Sigmoid colon (tissue), 7 donors: ENCODE measurements at places on chromosomes 1 and 21. TPM values are rescaled to one million over a fixed set of nuclear protein-coding genes. Genes with fewer than 3 reads are reported as not detected.

- no peak for DNase-seq
- no peak overlapping the region for H3K4me3 ChIP-seq
- no peaks in the 10 kb centered on the region for H3K36me3 ChIP-seq
- H3K27ac ChIP-seq: no peak overlapping the region
- H3K4me1 ChIP-seq: no peaks in the 10 kb centered on the region
Observed at GRCh38 chr1:30095051-30095450, 628.3 kb downstream of the MATN1 start.

GRCh38 chr1:204368996-204369726 is 9.4 kb upstream of the PLEKHA6 start:
- H3K4me3 ChIP-seq: no peak overlapping the region
- H3K27me3 ChIP-seq: no peaks in the 10 kb centered on the region
- no peak overlapping the region for H3K27ac ChIP-seq

Gene CRB1
- total RNA-seq: not detected

GRCh38 chr1:178727014-178727895 is 2.2 kb downstream of the RALGPS2 start:
- no peaks in the 10 kb centered on the region for H3K36me3 ChIP-seq
- no peaks in the 10 kb centered on the region for H3K27me3 ChIP-seq
- DNase-seq: no peak
- H3K4me3 ChIP-seq: peak overlapping the region; percentile 99

DNA sequence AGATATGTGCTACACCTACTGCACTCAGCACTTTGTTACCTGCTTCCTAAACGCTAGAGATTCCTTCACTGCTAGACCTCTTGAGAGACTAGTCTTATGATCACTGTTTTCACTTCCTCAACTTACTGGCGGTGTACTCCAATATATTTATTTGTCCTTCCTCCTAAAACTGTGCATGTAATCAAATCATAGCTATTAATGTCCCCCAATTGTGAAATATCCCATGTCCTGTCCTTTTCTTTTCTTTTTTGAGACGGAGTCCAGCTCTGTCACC is 3.4 kb downstream of the SOAT1 start:
- H3K27me3 ChIP-seq: no peaks in the 10 kb centered on the region
- no peaks in the 10 kb centered on the region for H3K36me3 ChIP-seq
- H3K4me1 ChIP-seq: no peaks in the 10 kb centered on the region
- H3K27ac ChIP-seq: no peak overlapping the region

DNA sequence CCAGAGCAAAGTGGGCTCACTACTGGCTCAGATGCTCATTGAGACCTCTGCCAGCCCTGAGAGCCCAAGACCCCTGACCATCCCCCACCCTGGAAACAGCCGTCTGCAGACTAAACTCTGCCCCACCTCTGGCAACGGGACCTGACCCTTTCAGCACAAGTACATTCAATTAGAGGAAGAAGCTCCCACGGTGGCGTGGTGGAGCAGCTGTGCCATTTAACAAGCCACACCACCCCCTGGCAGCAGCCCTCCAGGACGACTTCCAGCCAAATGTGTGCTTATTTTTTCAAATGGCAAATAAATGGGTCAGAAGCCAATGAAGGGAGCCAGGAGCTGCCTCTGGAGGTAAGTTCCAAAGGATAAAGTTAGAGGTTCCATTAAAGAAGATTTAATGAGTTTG is 226.7 kb downstream of the NPHP4 start:
- H3K36me3 ChIP-seq: no peaks in the 10 kb centered on the region
- no peak overlapping the region for H3K27ac ChIP-seq
- no peak overlapping the region for H3K4me3 ChIP-seq
- DNase-seq: no peak

DNA sequence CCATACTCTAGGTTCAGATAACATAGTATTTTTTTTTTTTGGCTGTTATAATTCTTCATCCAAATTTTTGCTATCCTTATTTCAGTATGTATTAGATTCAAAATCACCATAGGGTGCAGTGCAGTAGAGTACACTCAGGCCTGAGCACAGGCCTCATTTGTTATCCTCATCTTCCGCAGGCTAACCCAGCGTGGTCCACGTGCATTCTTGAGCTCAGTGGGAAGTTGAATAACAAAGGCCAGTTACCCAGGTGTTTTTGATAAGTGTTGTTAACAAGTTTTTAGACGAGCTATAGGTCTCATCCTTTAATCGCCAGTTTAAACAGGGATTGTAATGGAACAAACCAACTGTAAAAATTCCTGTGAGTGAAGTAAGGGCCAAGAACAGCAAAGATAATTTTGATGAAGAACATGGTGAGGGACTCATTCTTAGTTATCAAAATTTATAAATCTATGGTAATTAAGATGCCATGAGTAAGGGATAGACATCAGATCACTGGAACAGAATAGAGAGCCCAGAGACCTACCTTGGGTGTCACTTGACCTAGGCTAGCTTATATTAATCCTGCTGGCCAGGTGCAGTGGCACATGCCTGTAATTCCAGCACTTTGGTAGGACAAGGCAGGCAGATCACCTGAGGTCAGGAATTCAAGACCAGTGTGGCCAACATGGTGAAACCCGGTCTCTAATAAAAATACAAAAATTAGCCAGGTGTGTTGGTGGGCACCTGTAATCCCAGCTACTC is 22.0 kb downstream of the FLVCR1 start:
- no peak for DNase-seq
- H3K27ac ChIP-seq: no peak overlapping the region
- H3K4me1 ChIP-seq: no peaks in the 10 kb centered on the region
- no peaks in the 10 kb centered on the region for H3K36me3 ChIP-seq
- no peak overlapping the region for H3K4me3 ChIP-seq

- peaks cover 44% of the 10 kb centered on the region for H3K4me1 ChIP-seq
- DNase-seq: no peak
- no peaks in the 10 kb centered on the region for H3K36me3 ChIP-seq
- peaks cover 31% of the 10 kb centered on the region for H3K27me3 ChIP-seq
- no peak overlapping the region for H3K4me3 ChIP-seq
- H3K27ac ChIP-seq: no peak overlapping the region
Observed at GRCh38 chr1:229409616-229410369, 24.1 kb downstream of the ACTA1 start.

GRCh38 chr1:157487504-157487903 is 64.8 kb downstream of the FCRL5 start:
- DNase-seq: no peak
- H3K27me3 ChIP-seq: no peaks in the 10 kb centered on the region
- no peak overlapping the region for H3K27ac ChIP-seq
- H3K4me1 ChIP-seq: no peaks in the 10 kb centered on the region
- no peaks in the 10 kb centered on the region for H3K36me3 ChIP-seq
- H3K4me3 ChIP-seq: no peak overlapping the region

- no peak overlapping the region for H3K27ac ChIP-seq
- H3K36me3 ChIP-seq: no peaks in the 10 kb centered on the region
- DNase-seq: no peak
- no peaks in the 10 kb centered on the region for H3K27me3 ChIP-seq
- H3K4me1 ChIP-seq: peaks cover 13% of the 10 kb centered on the region
- no peak overlapping the region for H3K4me3 ChIP-seq
Observed at GRCh38 chr1:9058465-9058864, 11.0 kb downstream of the SLC2A5 start.

- H3K4me3 ChIP-seq: peak overlapping the region; percentile 76
- no peaks in the 10 kb centered on the region for H3K36me3 ChIP-seq
- no peaks in the 10 kb centered on the region for H3K27me3 ChIP-seq
- peaks cover 2% of the 10 kb centered on the region for H3K4me1 ChIP-seq
Observed at GRCh38 chr1:24503059-24503751, 569 bp downstream of the RCAN3 start.

DNA sequence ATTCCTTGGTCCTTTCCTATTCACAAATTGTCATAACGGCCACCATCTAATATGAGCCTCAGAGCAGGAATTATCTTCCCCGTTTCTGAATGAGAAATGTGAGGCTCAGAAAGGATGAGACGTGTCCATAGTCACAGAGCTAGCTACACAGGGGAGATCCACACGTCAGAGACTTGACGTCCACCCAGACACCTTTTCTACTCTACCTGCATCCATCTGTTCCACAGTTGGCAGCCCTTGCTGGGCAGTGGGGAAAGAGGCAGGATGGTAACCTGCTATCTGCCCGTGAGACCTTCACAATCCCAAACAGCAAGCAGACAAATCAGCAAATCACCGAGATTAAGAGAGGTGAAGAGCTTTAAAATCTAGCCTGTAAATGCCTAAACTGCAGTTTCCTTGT is 8.4 kb downstream of the RIMS3 start:
- H3K27ac ChIP-seq: no peak overlapping the region
- H3K4me1 ChIP-seq: no peaks in the 10 kb centered on the region
- H3K27me3 ChIP-seq: peaks cover 8% of the 10 kb centered on the region

Gene FCRL2
- total RNA-seq: not detected

Gene PRAMEF6
- total RNA-seq: not detected

- no peak overlapping the region for H3K27ac ChIP-seq
- no peak for DNase-seq
- no peaks in the 10 kb centered on the region for H3K27me3 ChIP-seq
- H3K4me1 ChIP-seq: no peaks in the 10 kb centered on the region
- H3K4me3 ChIP-seq: no peak overlapping the region
Observed at GRCh38 chr21:15365751-15366392, 301.1 kb upstream of the NRIP1 start.

Gene TSACC
- total RNA-seq: 1.1 TPM

Gene ANKRD65
- total RNA-seq: 10.0 TPM

Gene PAQR6
- total RNA-seq: 6.9 TPM

DNA sequence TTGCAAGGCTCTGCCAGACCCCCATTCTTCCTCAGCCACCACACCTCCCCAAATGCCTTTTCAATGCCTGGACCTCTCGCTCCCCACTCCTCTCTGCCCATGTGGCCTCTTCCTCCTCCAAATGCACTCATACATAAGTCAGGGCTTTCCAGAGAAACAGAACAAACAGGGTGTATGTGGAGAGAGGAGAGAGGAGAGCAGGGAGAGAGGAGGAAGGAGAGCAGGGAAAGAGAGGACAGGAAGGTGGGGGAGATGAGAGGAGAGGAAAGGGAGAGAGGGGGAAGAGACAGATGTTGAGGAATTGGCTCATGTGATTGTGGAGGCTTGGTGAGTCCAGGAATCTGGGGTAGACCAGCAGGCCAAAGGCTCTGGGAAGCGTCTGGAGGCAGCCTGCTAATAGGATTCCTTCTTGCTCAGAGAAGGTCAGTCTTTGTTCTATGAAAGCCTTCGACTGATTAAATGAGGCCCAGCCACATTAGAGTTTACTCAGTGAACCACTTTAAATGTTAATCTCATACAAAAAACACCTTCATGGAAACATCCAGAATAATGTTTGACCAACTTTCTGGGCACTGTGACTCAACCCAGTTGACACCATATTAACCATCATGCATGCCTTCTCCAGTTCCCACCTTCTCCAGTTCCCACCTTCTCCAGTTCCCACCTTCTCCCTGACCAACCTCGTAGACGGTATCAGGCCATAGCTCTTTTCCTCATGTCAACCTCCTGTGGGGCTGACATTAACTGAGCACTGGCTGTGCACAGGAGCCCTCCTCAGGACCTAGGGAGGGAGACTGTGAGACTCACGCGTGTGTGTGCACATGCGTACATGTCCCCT is 11.3 kb upstream of the LGR6 start:
- no peak overlapping the region for H3K4me3 ChIP-seq
- no peaks in the 10 kb centered on the region for H3K4me1 ChIP-seq
- H3K27ac ChIP-seq: no peak overlapping the region
- H3K36me3 ChIP-seq: no peaks in the 10 kb centered on the region
- no peak for DNase-seq
- H3K27me3 ChIP-seq: no peaks in the 10 kb centered on the region

DNA sequence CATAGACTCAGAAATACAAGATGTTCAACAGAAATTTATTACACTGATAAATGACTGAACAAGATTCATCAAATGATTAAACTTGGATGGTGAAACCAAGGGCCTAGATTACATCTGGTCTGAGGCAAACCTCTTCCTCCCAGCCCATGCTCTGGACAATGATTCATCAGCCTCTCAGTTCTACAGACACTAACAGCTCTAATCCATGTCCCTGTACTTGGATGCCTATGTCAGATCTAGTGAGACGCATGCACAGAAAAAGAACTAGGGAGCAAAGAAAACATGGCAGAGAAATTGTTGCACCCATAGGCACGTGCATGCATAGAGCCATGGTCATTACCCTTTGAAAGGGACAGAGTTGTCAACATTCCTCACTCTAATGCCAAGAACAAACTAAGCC is 250.1 kb downstream of the KCNH1 start:
- no peaks in the 10 kb centered on the region for H3K27me3 ChIP-seq
- no peaks in the 10 kb centered on the region for H3K4me1 ChIP-seq
- no peak overlapping the region for H3K27ac ChIP-seq
- H3K4me3 ChIP-seq: no peak overlapping the region

DNA sequence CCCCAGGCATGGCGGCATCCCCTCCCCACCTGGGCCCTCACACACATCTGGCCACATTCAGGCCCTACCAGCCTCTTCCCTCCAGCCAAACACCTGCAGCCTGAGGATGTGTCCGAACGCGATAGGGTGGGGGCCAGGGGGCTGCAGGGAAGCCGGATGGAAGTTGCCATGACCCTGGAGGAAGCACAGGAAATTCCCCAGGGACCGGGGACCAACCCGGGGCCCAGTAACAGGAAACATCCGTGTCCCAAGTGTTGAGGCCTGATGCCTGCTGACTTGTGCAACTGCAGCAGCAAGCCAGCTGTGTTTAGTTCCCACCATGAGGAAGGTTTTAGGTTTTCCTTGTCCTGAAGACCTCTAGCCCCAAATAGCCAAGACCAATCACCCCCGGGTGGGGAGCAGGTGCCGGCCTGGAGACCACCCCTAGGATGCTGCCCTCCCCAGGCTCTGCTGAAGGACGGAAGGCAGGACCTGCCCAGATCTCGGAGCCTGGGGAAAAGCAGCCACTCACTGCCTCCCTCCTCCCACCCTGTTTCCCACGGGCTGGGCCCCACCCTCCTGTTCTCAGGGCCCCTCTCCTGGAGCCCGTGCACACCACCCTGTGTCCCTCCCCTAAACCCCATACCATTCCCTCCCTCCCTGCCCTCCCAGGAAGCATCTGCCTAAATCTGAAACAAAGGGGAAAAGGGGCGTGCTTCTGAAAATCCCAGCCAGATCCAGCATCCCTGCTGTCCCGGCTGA is 29.8 kb downstream of the MEGF6 start:
- H3K27ac ChIP-seq: no peak overlapping the region
- no peaks in the 10 kb centered on the region for H3K36me3 ChIP-seq
- no peaks in the 10 kb centered on the region for H3K4me1 ChIP-seq
- DNase-seq: no peak

GRCh38 chr1:198297281-198297680 is 140.5 kb downstream of the NEK7 start:
- H3K36me3 ChIP-seq: peaks cover 13% of the 10 kb centered on the region
- H3K4me1 ChIP-seq: no peaks in the 10 kb centered on the region
- no peak for DNase-seq
- no peak overlapping the region for H3K4me3 ChIP-seq
- no peaks in the 10 kb centered on the region for H3K27me3 ChIP-seq
